Naive B cell (primary cell): ENCODE measurements at places on chromosomes 3 and 15. TPM values are rescaled to one million over a fixed set of nuclear protein-coding genes. Genes with fewer than 3 reads are reported as not detected.

DNA sequence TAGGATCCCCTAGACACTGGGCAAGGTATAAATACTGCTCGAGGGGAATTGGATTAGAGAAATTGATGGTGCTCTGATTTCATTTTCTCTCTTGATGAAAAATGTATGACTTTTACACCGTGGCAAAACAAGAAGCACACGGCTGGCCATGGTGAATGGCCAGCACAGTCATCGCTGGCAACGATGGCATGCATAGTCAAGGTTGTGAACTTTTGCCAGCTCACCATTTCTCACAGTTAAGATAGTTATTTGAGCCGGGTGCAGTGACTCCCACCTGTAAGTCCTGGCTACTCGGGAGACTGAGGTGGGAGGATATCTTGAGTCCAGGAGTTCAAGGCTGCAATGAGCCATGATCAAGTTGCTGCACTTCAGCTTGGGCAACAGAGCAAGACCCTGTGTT is 95.4 kb downstream of the HMG20A start:
- no peak for DNase-seq

DNA sequence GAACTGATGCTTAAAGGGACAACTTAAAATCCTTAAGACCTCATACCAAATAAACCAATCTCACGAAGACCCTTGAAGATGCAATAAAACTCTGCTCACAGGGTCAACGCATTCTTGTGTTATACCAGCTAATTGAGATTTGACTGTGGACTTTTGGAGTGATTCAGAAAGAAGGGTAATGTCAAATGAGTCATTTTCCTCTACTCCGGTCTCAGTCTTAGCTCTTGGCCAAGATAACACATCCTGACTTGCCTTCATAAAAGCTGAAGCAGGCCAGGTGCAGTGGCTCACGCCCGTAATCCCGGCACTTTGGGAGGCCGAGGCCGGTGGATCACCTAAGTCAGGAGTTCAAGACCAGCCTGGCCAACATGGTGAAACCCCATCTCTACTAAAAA is 3.8 kb downstream of the PKM start:
- DNase-seq = no peak

DNA sequence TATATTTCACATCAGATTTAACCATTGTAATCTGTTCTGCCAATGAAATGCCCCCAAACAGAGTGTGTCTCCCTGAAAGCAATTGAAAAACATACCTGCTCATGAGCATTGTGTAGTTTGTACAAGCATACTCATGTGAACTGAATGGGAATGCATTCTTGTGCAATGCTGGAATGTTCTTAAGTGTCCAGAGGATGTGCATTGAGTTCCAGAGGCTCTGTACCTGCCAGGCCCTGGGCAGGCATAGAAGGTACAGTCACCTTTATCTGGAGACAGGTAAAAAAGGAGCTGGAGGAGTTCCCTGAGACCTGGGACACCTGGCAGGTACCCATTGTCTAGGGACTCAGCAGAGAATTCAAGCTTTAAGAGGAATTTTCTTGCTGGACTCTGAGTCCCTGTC is 2.8 kb downstream of the MRAS start:
- no peak for DNase-seq

DNA sequence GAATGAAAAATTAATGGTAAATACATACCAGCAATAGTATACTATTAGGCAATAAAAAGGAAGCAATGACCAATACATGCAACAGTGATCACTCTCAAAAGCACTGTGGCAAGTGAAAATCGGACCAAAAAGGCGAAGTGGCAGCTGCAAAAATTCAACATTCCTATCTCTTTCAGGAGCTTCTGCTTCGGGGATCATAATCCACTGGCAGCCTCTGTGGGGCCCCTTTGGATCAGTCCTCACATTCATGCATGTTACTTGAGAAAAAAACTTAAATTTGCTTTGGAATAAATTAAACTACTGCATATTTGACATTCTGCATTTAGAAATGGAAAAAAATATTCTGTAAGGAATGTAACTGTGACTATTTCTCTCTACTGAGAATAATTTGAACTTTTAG is 425.6 kb downstream of the NR2F2 start:
- DNase-seq = no peak

DNA sequence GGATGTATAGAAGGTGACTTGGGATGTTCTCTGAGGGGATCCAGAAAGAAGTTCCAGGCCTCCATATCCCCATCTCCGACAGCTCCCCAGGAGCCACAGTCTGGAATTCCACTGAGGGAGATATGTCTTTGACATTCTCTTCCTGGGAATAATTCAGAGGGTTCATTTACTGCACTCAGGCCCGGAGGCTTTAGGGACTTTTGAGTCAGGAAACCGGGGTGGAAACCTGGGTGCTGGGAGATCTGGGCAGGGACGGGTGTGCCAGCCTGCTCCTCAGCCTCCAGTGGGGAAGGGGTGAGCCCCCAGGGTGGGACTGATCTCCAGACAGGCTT is 147.7 kb downstream of the SMAD6 start:
- DNase-seq = no peak

DNA sequence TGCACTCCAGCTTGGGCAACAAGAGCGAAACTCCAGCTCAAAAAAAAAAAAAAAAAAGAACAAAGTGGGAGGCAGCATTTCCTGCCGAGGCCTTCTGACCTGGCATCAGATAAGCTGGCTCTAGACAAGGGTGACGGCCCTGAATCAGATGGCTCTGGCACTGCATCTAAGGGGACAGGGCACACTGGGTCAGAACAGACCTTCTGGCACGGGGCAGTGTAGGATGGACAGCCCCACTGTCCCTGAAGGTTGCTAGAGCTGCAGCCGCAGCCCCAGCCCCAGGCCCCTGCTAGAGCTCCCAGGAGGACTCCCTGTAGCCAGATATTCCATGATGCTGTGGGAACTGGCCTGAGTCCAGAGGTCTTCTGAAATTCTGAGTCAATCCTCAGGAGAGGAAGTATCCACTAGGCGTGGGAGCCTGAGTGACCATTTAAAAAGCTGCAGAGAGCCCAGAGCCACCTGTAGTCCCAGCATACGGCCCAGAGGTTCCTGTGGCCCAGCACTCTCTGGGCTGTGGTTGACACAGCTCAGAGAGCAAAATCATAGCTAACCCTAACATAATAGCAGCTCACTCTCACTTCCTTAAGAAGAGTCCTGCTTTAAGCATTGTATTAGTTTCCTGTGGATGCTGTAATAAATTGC is 69.2 kb upstream of the MFGE8 start:
- no peak for DNase-seq

- no peak for DNase-seq
These were observed 10.0 kb downstream of the PRKCD start for GRCh38 chr3:53171064-53171418.

DNA sequence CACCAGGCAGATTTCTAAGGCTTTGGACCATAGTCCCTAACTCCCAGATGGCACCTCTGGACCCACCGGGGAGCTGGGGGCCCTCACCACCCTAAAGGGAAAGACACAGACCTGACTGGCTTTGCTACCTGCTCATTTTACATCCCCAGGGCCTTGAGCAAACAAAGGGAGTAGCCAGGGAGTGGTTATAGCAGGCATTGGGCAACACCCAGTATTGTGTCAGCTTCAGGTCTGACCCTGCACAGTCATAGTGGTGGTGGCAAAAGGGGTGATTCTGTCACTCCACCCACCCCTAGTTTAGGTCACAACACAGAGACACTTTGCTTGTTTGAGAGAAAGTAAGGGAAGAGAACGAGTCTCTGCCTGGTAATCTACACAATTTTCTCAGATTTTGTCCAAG is 352.5 kb downstream of the DIPK2A start:
- no peak for DNase-seq

SLCO3A1 gene
- not detected for polyA plus RNA-seq

KLHL6 gene
- polyA plus RNA-seq = 11.2 TPM

DUOXA2 gene
- polyA plus RNA-seq = not detected

FSD2 gene
- not detected for polyA plus RNA-seq
